ENCODE measurements at places on chromosomes 2 and 18. TPM values are rescaled to one million over a fixed set of nuclear protein-coding genes. Genes with fewer than 3 reads are reported as not detected.

EFR3B gene
- 0.21 TPM for polyA plus RNA-seq

- peaks cover 22% of the 10 kb centered on the region for H3K27me3 ChIP-seq
- H3K36me3 ChIP-seq: no peaks in the 10 kb centered on the region
- no peak overlapping the region for H3K4me3 ChIP-seq
- H3K4me1 ChIP-seq: peaks cover 6% of the 10 kb centered on the region
These were observed 830 bp downstream of the DNER start for GRCh38 chr2:229713371-229714079.

DNA sequence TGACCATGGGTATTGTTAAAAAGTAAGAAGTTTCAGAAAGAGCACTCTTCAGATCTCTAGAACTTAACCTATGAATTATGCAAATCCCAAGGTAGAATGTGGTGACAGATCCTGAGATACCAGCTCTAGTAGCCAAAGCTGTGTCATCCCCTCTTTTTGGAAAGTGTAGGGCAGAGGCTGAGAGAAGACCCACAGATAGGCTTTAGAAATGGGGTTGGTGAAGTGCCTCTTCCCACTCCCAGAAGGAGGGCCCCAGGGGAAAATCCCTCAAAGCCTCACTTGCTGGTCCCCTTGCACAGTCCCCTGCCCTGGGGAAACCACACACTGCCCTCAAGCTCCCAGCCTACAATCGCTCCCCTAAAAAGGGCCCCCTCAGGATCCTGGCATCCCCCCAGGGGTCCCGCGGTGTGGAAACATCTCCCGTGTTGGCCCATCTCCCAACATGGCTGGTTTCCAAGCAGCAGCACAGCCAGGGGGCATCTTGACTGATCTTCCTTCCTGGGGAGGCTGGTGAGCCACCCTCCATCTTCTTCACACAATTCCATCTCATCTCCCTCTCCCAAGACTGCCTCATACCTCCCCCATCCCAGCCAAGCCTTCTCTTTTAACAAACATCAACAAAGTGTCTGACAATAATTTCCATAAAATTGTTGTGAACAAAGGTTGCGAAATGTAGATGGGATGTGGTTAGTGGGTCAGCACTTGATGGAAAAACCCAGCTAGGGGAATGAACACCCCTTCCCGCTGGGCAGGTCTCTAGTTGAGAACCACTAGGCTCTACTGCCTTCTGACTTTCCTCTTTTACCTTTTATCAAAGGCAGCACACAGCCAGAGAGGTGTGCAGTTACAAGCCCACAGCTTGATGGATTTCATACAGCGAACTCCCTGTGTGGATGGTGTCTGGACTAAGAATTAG is 25.1 kb downstream of the MAL start:
- no peaks in the 10 kb centered on the region for H3K36me3 ChIP-seq
- no peak overlapping the region for H3K27ac ChIP-seq
- H3K27me3 ChIP-seq: no peaks in the 10 kb centered on the region
- no peak overlapping the region for H3K4me3 ChIP-seq
- H3K4me1 ChIP-seq: no peaks in the 10 kb centered on the region

MROH2A gene
- not detected for polyA plus RNA-seq

DNA sequence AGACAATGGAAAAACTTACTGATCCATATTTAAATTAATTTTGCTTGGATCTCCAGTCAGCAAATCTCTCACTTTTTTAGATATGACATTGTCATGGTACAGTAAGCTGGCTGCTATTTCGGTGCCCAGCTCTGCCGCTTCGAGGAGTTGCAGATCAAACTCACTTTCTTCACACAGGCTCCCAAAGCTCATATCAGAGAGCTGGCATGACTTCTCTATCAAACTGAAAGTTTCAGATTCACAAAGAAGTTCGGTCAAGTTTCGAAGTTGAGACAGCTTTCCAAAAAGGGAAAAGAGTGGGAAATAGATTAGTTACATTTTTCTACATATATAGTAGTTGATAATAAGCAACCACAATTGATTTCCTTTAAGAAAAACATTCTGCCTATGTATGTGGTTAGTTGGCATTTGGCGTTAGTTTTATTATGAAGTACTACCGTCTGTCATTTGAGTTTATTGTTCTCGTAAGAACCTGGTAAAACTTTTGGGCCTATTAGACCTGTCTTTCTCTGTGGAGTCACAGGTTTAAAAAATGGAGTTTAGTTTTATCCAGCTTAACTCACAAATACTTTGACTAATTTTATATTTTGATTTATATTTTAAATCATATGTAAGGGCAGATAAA is 118.8 kb downstream of the ABCA12 start:
- no peak for DNase-seq
- H3K4me3 ChIP-seq: no peak overlapping the region
- no peaks in the 10 kb centered on the region for H3K36me3 ChIP-seq

SERPINB13 gene
- not detected for polyA plus RNA-seq

GALNT13 gene
- 0.06 TPM for polyA plus RNA-seq

DNA sequence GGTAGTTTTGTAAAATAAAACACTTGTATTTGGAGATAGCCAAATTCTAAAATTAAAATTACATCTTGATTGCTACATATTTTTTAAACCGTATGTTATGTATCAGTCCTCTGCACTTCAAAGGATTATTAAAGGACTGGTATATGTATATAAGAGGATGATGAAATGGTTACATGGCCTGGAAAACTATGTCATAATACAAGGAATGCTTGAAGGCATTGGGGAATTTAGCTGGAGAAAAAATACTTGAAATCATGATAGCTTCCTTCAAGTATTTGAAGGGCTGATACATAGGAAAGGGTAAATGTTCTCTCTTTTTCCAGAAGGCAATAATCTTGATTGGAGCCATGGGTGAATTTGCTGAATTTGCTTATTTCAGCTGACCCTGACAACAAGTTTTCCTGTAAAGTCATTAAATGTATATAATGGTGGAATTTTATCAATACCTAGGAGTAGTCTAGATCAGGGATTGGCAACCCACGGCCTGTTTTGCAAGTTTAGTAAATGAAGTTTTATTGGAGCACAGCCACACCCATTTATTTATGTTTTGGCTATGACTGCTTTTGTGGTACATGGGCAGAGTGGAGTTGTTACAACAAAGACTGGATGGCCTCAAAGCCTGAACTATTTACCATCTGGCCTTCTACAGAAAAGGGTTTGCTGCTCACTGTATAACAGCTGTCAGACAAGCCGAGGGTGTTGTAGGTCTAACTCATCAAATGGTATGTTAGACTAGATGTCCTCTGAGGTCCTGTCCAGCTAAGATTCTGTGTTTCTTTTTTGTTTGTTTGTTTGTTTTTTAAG is 34.4 kb downstream of the ACYP2 start:
- H3K4me1 ChIP-seq: no peaks in the 10 kb centered on the region
- no peaks in the 10 kb centered on the region for H3K36me3 ChIP-seq
- H3K4me3 ChIP-seq: no peak overlapping the region
- no peak overlapping the region for H3K27ac ChIP-seq
- no peaks in the 10 kb centered on the region for H3K27me3 ChIP-seq

PROM2 gene
- polyA plus RNA-seq: 0.39 TPM

- H3K36me3 ChIP-seq: no peaks in the 10 kb centered on the region
- no peaks in the 10 kb centered on the region for H3K27me3 ChIP-seq
- no peaks in the 10 kb centered on the region for H3K4me1 ChIP-seq
- H3K4me3 ChIP-seq: no peak overlapping the region
These were observed 57.4 kb upstream of the PCBP1 start for GRCh38 chr2:70029814-70030409.

DNA sequence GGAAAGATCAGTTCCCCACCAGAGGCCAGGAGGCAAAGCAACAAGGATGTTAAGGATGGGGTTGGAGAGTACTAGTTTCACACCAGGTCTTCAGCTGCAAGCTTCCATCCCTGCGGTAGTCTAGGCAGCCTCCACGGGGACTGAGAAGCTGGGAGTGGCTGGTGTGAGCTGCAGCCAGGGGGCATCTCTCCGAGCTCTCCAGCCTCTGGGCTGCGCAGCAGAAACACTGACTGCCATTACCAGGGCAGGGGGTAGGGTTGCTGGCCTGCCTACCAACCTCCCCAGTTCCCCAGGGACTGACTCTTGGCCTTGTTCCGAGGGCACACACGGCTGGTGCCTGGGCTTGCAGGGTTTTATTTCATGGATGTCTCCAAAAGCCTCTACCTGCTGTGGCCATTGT is 15.9 kb downstream of the GATA6 start:
- no peak overlapping the region for H3K27ac ChIP-seq
- no peaks in the 10 kb centered on the region for H3K27me3 ChIP-seq
- H3K4me3 ChIP-seq: no peak overlapping the region

DNA sequence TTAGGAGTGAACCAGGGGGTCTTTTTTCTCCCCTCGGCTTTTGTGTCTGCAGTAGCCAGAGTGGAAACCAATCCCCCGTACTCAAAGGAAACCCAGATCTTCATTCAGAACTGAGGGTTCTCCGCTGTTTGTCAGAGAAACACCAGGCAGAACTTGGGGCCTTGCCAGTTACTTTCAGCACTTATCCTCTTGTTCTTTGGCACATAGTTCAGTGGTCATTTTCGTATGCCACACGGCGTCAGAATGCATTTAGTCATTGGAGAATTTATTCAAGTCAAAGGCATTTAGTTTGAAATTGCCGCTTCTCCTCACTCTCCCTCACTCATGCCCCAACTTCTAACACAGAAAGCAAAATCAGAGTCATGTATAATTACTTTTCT is 102.9 kb downstream of the CABLES1 start:
- DNase-seq: peak; percentile 71
- H3K36me3 ChIP-seq: peaks cover 30% of the 10 kb centered on the region
- no peaks in the 10 kb centered on the region for H3K27me3 ChIP-seq
- H3K27ac ChIP-seq: peak overlapping the region; percentile 83

DNAH6 gene
- polyA plus RNA-seq: not detected

DNA sequence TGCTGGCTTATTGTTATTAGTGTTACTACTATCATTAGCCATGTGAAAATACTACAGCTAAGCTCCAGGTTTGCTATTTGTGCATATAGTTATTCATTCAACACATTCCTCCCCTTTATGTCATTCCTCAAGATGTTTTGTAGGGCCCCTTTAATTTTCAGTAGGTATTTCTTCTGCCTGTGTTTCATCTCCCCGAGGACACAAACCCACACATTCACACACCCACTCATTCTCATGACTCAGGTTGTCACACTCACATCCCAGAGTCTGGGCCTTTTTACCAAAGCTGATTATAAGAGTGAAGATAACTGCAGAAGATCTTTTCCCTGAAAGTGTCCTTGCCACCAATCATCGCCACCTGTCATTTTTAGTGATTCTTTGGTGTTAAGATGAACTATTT is 68.6 kb upstream of the SPOPL start:
- H3K27me3 ChIP-seq: no peaks in the 10 kb centered on the region
- no peak overlapping the region for H3K27ac ChIP-seq
- H3K4me1 ChIP-seq: no peaks in the 10 kb centered on the region
- no peaks in the 10 kb centered on the region for H3K36me3 ChIP-seq
- DNase-seq: no peak

- DNase-seq: no peak
- no peaks in the 10 kb centered on the region for H3K27me3 ChIP-seq
- no peak overlapping the region for H3K4me3 ChIP-seq
- no peak overlapping the region for H3K27ac ChIP-seq
These were observed 53.8 kb downstream of the CABLES1 start for GRCh38 chr18:23189099-23189498.

DNA sequence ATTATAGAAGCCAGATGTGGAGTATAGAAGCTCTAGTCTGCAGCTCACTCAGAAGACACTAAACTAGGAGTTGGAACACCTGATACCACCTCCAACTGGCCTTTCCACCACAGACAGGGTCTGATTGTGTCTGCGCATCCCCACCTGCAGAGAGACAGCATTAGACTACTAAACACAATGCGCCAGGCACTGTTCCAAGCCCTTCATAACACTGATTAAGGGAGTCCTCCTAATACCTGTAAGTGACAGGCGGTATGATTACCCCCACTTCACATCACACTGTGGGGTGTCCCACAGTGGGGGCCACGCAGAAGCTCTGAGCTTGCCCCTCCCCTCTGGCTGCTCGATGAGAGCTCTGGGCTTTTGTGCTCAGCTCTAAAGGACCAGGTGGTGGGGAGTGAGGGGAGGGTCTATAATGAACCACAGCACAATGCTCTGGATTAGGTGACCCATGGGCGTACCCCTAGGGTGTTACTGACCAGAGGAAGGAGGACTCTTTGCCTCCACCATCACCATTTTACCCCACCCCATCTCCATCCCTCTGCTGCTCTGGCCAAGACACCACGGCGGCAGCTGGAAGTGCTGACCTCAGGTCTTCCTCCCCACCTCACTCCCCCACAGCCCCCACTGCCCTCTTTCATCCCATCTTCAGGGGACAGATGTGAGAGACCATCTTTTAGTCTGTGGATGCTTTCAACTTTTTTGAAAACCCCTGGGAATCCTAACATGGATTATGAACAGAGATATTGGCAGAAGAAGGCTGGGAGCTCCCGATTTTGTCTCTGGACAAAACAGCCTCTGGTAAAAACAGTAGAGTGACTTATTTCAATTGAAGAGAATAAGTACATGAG is 145.1 kb downstream of the GFPT1 start:
- no peak overlapping the region for H3K27ac ChIP-seq
- no peak for DNase-seq
- H3K36me3 ChIP-seq: no peaks in the 10 kb centered on the region

Measured in endothelial cell of umbilical vein (primary cell).